Esophagus muscularis mucosa (tissue), 4 donors: ENCODE measurements at places on chromosomes 3 and 15. TPM values are rescaled to one million over a fixed set of nuclear protein-coding genes. Genes with fewer than 3 reads are reported as not detected.

- peak; percentile 94 for DNase-seq
Measured at GRCh38 chr3:64327100-64327804, 102.0 kb upstream of the PRICKLE2 start.

DNA sequence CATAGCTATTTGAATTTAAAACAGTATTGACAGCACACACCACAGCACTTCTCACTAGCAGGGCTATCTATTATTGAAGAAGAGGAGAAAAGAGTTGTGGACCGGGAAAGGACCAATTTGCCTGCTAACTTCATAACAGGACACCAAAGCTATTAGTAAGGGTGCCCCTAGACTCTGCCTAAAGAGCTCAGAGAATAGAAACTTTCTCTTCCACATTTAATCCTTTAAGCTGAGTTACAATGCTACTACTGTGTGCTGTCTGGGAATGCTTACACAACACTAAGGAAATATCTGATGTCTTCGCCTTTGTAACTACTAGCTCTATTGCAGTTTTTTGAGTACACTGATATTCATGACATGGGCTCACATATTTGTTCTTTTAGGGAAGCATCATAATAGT is 13.5 kb upstream of the AADAC start:
- DNase-seq, result no peak

GRCh38 chr3:183822631-183823030 is 2.7 kb downstream of the MAP6D1 start:
- no peak for DNase-seq

- no peak for DNase-seq
Measured at GRCh38 chr15:98844261-98844660, 163.3 kb downstream of the PGPEP1L start.

The ENTPD3 gene
- total RNA-seq, result 2.3 TPM

GRCh38 chr3:194767446-194768207 is 81.9 kb downstream of the FAM43A start:
- DNase-seq, result no peak

The C3orf80 gene
- 0.17 TPM for total RNA-seq
